D721Med (cell line): ENCODE measurements at places on chromosomes 3 and 15.

GRCh38 chr15:60444289-60444912 lies 34.5 kb downstream of the ICE2 start:
- no peak for DNase-seq

DNA sequence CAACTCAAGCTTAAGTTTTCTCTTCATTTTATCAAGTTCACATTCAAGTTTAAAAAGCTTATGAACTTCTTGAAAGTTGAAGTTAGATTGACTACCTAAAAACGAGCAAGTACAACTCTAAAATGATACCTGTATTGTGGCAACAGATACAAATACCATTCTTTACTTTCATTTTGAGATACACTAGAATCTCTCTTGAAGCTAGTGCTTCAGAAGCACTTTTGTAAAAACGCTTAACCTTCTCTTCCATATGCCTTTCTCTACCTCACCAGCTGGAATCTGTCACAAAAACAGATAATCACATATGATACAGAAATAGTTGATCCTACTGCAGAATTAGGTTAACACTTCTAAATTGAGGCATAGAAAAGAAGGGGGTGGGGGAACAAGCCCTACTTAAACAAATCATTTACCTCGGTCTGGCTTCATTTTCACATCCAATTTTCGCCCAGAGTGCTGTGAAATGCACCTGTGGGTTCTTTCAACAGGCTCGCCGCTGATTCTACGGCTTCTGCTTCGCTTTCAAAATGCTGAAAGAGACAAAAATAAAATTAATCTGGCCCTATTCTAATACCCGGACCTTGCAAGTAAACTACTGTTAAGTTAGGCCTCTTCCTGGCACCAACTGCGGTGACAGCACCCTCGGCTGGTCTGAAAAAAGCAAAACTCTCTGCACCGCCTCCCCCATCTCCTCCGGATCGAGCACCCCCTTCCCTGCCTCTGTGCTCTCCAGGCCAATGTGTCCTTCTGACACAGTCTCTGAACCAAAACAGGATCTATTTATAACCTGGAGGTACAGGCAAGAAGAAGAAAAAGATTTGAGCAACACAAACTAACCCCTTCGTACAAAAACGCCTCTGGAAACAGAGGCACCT lies 1.4 kb downstream of the ATOSA start:
- no peak for DNase-seq

- DNase-seq = no peak
Measured at GRCh38 chr15:71125831-71126450, 10.7 kb downstream of the THSD4 start.

- DNase-seq = no peak
Measured at GRCh38 chr3:55554634-55555425, 67.7 kb upstream of the WNT5A start.

DNA sequence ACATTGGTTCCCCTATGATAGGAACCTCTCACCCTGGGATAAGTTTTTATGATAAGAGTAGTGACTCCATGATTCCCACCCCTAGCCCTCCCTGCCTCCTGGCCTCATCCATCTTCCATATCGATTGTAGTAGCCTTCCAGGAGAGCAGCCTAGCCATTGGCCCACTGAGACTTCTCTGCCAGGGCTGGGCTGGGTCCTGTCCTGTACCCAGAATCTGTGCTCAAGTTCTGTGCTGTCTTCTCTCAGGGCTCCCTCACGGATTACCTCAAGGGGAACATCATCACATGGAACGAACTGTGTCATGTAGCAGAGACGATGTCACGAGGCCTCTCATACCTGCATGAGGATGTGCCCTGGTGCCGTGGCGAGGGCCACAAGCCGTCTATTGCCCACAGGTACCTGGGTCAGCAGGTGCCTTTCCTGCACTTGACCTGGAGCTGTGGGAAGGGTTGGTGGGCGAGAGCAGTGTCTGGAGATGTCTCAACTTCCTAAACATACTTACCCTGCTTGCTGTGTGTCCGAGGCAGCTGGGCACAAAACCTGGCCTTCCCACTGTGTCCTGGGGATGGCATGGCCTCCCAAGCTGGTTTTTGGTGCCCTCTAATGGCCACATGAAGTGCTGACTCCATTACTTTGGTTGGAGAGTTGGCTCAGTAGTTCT lies 16.6 kb upstream of the EXOG start:
- peak; percentile 57 for DNase-seq

GRCh38 chr3:113534365-113534764 lies 2.0 kb downstream of the SIDT1 start:
- DNase-seq = no peak

DNA sequence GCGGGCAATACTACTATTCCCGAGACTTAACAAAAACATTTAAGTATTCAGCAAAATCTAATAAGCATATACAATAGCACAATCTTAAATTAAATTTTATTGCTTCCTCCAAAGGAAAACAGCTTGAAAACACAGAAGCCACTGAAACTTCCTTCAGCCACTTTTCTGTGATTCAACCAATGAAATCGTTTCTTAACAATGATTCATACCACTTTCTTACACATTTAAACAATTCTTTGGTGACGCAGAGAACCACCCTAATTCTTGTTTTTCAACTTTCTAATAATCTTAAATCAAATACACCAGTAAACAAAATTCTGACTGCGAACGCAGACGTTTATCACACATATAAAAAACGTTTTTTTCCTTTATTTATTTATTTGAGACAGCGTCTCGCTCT lies 4.1 kb downstream of the TJP1 start:
- DNase-seq = no peak

DNA sequence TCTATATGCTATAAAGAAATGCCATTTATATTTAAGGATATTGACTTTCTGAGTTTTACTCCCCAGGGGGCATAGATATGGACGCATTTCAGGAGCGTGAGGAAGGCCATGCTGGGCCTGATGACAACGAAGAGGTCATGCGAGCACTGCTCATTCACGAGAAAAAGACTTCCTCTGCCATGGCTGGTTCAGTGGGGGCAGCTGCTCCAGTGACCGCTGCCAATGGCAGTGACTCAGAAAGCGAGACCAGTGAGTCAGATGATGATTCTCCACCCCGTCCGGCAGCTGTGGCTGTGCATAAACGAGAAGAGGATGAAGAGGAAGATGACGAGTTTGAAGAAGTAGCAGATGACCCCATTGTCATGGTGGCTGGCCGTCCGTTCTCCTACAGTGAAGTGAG lies 38.4 kb downstream of the GTF2E1 start:
- DNase-seq = no peak

- DNase-seq = no peak
Measured at GRCh38 chr3:9441501-9442221, 44.2 kb downstream of the SETD5 start.

GRCh38 chr3:120615847-120616609 lies 19.9 kb downstream of the NDUFB4 start:
- no peak for DNase-seq

- peak; percentile 47 for DNase-seq
Measured at GRCh38 chr3:11060500-11061251, 68.1 kb downstream of the SLC6A1 start.

GRCh38 chr3:127908951-127909350 lies 6.1 kb upstream of the KBTBD12 start:
- no peak for DNase-seq

- no peak for DNase-seq
Measured at GRCh38 chr3:42681361-42682038, 3.8 kb upstream of the KLHL40 start.

DNA sequence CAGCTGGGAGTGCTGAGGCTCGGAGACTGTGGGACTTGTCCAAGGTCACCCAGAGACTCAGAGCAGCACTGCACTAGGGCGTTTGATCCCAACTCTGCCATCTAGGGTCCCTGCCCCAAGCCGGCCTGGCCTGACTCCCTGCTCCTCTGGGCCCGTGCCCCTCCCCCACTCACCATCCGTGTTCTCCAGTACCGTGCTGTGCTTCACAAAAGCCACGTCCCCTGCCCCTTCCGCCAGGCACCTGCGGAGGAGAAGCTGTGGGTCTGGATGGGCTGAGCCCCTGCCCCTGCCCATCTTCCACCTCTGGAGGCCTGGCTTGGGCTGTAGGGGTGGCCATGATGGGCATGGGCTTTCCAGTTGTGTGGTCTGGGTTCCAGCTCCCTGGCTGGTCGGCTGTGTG lies 8.4 kb downstream of the MELTF start:
- DNase-seq = peak; percentile 6

GRCh38 chr15:89074402-89075012 lies 13.7 kb upstream of the ABHD2 start:
- no peak for DNase-seq

DNA sequence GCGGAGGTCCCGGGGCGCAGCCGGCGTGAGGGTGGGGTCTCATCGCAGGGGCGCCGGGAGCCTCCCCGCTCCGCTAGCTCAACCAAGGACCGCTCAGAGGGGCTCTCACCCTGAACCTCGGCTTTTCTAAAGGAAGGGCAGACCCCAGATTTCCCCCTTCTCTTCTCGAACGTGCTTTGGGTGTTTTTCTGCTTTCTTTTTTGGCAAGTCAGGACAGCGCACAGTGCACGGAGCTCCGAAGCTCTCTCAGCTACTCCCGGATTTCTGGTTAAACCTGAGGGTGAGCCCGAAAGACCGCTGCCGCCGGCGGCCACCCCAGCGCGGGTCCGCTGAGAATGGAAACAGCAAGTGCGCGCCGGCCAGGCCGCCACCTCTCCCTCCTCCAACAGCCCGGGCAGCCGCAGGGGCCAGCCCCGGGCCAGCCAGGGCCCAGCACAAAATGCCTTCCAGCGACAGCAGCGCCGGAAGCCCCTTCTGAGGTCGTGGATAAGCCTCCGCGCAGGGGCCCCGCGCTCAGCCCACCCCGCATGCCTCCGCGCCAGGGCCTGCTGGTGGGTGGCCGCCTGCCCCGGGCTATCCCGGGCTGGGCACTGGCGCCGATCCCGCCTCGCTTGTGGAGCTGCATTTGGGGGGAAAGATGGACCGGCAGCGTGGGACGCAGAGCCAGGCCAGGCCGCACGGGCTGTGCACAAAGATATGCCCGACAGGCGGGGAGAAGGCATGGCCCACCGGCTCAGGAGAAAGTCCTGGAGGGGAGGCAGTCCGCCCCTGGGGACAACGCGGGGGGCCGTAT lies 8.2 kb upstream of the OCA2 start:
- no peak for DNase-seq

DNA sequence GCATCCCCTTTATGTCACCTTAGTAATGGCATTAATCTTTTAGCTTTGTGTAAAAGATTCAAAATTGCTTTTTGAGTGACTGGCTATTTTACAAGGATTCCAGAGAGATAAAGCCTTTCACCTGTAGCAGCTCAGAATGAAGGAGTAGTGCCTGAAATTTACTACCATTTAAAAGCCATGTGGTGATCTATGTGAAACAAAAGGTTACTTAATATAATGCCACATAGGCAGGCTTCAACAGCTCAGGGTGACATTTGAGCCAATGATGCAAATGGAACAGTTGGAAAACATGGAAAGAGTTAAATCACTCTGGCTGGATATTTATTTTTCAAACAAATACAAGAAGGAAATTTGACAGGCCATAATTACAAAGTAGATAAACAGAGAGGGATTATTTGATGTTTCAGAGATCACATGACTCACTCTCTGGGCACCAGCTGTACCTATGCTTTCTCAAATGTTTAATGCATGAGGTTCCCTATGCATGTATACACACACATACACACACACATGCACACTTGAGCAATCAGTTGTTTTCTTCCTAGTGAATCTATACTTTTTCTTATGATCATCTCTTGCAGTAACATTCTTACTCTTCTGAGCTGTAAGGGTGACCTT lies 171.5 kb downstream of the ZMAT3 start:
- DNase-seq = no peak

DNA sequence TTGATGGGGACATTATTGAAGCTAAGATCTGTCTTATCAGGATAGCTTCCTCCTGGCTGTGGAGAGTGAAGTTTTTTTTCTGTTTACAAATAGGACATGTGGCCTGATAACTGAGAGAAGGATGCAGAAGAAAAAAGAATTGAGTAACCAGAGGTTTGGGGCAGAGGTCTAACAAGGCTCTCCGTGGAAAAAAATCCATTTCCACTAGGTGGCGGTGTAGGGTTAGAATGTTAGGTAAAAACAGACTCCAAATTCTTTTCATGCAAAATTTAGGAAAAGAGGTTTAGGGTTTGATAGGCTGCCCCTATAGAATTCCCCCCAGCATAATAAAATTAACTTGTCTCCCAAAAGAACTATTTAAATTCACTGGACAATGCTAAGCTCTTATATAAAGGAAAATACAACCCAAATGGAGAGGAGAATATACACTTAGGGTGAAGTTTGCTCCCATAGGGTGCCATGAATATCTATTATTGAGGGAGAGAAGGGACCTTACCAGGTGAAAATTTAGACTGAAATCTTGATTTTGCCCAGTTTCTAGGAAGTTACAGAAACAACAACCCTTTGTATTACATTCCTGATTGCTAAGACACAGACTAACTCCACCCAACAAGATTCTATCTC lies 1560.4 kb downstream of the OTOL1 start:
- DNase-seq = no peak

GRCh38 chr15:66288551-66289185 lies 4.7 kb upstream of the DIS3L start:
- DNase-seq = no peak

DNA sequence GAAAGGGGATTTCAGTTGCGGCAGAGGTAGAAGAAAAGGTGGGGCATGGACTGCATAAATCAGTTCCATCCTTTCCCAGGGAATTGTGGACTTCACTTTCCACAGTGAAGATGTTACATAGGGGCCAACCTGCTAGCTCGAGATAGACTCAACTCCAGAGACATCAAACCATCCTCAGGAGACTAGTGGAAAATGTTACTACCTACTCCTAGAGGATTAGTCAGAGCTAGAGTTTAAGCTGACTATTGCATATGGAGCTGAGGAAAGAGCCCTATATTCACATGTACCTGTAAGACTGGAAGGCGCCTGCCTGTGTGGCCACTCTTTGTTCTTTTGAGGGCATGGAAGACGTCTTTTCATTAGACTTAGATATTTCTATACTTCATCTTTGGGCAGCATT lies 69.2 kb downstream of the KLHL25 start:
- DNase-seq = no peak

DNA sequence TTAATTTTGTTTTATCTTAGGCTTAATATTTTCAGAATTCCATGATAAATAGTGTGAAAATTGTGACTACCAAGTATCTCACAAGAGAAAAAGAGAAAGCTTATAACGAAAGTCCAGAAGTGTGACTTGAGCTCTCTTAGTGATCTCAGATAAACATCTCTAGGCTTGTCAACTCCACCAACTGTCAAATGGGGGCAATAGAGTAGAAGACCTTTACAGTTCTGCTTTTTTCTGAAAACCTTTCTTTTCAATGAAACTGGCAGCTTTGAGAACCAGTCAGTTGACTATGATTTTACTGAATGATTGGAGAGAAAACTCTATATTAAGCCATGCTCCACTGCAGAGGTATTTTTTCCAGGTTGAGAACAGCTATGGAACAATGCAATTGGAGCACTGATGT lies 119.2 kb upstream of the TP63 start:
- DNase-seq = no peak

GRCh38 chr3:36876181-36876936 lies 68.5 kb downstream of the TRANK1 start:
- DNase-seq = no peak
